ENCODE measurements at places on chromosomes 5 and 9.

- no peak for DNase-seq
These were observed 16.3 kb downstream of the ADAM19 start for GRCh38 chr5:157559301-157559700.

DNA sequence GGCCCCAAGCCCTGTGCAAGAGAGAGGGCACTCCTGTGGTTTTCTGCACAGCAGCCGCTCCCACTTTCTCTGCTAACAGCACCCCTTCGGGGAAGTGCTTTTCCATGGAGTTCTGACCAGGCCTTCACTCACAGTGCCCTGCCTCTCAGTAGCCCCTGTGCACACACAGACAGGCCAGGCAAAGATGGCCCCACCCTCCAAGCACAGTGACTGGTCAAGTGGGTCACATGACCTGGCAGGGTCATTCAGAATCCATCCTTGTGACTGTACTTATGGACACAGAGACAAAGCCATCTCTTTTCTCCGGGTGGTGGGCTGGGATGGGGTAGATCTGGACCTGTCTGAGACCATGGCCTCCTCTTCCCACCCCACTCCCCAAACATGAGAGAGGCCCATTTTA, 82.5 kb downstream of the PSD2 start:
- no peak for DNase-seq

DNA sequence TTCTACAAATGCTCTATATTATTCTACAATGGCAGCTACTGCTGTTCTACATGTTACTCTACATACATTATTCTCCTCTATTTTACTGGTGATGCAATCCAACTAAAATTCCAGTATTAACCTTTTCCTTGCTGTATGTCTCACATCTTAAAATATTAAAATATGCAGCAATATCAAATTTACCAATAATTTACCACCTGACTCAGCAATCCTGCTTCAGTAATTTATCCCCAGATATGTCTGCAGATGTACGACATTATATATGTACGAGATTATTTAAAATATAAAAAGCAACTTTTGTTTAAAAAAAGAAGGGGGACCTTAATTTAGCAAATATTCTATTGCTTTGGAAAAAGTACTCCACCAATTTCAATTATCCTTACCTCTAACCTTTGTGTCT, 11.6 kb downstream of the KIF3A start:
- DNase-seq: no peak

- no peak for DNase-seq
These were observed 109.5 kb downstream of the TENT4A start for GRCh38 chr5:6822556-6823343.

GRCh38 chr5:56934325-56934724, 17.6 kb downstream of the MIER3 start:
- DNase-seq: no peak

- DNase-seq: no peak
These were observed 25.2 kb downstream of the CCL28 start for GRCh38 chr5:43386960-43387362.

DNA sequence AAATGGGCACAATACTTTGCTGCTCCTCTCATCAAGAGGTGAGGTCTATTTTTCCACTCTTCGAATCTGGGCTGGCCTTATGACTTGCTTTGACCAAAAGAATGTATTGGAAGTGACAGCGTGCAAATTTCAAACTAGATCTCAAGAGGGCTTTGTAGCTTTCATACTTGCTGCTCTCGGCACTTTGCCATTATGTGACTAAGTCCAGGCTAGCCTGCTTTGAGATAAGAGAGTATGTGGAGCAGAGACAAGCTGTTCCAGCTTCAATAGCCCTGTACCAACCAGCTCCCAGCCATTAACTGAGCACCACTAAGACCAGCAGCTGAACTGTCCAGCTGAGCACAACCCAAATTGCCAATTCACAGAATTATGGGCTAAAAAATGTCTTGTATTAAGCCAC, 124.6 kb downstream of the ACER2 start:
- DNase-seq: no peak

GRCh38 chr5:171736976-171737891, 48.4 kb upstream of the SMIM23 start:
- no peak for DNase-seq

- DNase-seq: no peak
These were observed 96.7 kb upstream of the FER start for GRCh38 chr5:108650997-108651396.

GRCh38 chr5:72282878-72283277, 37.2 kb downstream of the MRPS27 start:
- DNase-seq: no peak

- no peak for DNase-seq
These were observed 63.3 kb downstream of the PLPP1 start for GRCh38 chr5:55471468-55471867.

DNA sequence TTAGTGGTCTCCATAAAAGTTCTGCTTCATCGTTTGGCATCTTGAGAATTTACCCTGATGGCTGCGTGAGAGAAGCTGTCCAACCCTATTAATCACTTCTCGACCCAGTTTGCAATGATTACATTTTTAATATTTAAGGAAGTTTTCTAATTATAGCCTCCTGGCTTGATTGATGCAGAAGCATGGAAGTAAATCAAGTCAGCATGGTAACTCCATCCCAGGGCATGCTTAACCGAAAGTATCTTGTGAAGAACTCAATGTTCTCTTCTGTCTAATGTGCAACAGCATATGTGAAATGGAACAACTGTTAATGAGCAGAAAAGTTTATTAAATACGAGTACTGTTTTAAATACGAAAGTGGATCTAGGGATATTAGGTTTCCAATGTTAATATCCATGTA, 278.9 kb upstream of the CD180 start:
- DNase-seq: no peak

GRCh38 chr5:163105456-163105855, 331.9 kb upstream of the CCNG1 start:
- no peak for DNase-seq

GRCh38 chr5:96790961-96791504, 16.7 kb downstream of the ERAP1 start:
- no peak for DNase-seq

- DNase-seq: no peak
These were observed 161.0 kb upstream of the SLC28A3 start for GRCh38 chr9:84501587-84501986.

DNA sequence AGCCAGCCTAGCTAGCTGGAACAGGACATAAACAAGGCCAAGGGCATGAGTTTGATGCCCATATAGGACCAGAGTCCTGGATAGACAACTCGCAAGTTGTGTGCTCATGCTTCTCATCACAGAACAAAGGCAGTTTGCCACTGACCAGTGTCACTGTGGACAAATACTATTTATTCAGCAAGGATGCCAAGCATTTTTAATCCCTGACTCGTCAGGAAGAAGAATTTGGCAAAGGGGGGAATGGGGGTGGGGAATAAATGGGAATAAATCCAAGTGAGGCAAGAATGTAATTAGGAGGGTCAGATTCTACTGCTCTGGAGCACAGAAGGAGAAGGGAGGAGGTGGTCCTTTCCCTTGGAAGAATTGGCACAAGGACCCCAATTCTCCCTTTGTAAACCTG, 46.8 kb upstream of the ANKRD55 start:
- no peak for DNase-seq

DNA sequence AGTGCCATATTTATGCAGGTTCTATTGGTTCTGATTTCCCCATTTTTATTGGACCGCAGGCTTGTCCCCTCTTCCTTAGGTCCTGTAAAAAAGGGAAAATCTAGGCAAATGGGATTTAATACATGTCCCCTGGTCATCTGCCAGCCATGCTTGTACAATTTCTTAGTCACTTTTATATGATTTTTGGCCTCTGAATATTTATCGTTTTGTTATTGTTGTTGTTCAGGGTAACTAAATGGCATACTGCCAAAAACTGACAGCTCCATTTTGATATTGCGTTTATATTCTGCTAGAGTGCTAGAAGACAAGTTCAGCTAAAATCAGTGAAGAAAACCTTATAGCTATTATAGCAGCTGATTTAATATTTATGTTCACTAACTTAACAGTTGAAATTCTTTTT, 770.2 kb upstream of the FAM174A start:
- no peak for DNase-seq

DNA sequence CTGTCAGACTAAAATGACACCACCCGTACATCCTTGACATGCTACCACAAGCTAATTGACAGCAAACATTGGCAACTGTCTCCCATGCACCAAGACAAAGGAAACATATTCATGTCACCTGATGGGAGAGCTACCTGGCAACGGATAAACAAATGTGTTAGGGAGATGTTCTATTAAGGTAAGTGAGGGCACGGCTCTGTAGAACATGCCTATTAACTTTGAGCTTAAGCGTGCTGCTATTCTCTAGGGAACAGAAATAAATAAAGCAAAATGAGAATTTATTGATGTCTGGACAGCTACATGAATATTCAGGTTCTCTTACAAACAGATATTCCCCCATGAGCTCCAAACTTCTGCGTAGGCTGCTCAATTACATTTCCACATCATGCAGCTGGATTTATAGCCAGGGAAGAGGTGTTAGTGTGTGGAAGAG, 361.4 kb upstream of the RFX3 start:
- DNase-seq: no peak

DNA sequence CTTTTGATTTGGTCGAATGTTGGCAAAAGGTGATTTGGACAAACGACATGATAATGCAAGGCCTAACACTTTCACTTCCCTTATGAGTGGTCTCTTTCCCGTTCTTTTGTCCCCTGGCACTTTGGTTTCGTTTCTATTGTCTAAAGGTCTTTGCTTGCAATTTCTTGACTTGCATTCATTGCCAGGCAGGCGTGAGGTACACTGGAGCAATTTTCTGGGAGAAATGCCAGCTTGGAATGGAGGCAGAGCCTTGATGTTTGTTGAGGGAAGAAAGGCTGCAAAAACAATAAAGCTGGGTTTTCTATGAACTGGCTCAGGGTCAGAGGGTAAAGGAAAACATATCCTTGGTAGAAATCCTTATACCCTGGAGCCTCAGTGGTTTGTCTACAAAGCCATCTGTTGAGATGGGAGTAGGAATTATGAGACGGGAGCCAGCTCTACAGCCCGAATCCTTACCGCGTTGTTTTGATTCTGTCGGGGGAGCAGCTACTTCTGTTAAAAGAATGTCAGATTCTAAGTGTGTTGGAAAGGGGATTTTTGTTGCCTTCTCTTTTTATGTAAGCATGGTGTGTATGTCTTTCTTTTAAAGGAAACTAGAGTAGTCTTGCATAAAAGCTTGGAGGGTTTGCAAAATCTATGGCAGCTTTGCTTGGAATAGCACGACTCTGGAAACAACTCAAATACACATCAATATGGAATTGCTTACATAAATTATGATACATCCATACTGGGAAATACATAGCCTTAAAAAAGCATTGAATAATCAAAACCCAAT, 158.9 kb downstream of the RMI1 start:
- DNase-seq: no peak

DNA sequence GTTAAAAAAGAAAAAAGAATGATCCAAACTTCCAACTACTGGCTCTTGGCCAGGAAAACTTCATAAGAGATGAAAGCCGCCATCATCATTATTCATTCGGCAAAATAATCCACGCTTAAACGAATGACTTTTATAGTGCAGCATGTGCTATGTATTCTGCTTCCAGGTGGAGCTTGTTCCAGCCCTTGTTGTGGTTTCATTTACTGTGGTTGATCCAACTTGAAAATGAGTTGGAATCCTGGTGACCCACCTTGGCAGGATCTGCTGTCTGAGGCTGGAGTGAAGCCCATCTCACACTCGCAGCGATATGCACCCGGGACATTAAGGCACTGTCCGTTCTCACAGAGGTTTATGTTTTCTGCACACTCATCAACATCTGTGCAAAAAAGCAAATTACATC, 209.6 kb downstream of the FBN2 start:
- no peak for DNase-seq

DNA sequence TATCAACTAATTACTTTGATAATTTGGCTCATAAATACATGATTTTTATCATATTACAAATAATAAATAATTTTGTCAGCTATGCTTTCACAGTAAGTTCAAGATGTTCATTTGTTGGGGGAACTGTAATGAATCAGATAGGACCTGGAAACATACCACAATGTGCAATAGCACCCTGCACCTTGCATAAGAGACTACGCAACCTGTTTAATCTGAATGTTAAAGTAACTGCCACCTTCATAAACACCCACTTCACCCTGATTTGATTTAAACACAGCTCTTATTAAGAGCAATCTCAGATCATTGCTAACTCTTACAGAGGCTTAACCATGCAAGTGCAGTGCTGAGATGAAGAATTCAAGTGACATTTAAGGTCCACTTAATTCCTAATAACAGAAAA, 69.1 kb upstream of the GABRA1 start:
- no peak for DNase-seq

DNA sequence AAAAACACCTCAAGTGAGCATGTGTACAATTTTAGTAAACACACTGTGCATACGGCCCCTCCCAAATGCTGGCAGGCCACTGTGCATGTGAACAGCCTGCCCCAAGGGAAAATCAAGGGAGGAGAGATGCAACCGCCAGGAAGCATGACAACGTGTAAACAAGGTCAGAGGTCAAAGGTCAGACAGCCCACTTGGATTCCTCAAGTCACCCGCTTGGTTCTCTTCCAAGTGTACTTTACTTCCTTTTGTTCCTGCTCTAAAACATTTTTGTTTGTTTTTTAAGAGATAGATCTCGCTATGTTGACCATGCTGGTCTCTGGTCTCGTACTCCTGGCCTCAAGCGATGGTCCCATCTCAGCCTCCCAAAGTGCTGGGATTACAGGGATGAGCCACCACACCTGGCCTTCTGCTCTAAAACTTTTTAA, 126.7 kb upstream of the SHB start:
- no peak for DNase-seq

- DNase-seq: no peak
These were observed 97.4 kb upstream of the IFNK start for GRCh38 chr9:27426511-27427271.

- DNase-seq: no peak
These were observed 17.5 kb downstream of the ABO start for GRCh38 chr9:133257465-133257956.

- DNase-seq: no peak
These were observed 5.0 kb downstream of the GBA2 start for GRCh38 chr9:35743880-35744518.

GRCh38 chr5:33501899-33502298, 61.1 kb downstream of the TARS1 start:
- DNase-seq: no peak

GRCh38 chr5:175784230-175784629, 87.1 kb upstream of the CPLX2 start:
- DNase-seq: no peak

- peak; percentile 22 for DNase-seq
These were observed 1.7 kb upstream of the ZSWIM6 start for GRCh38 chr5:61330341-61330844.

GRCh38 chr5:141778683-141779082, 96.7 kb upstream of the ARAP3 start:
- DNase-seq: no peak

- DNase-seq: no peak
These were observed 3.4 kb downstream of the NTMT1 start for GRCh38 chr9:129629251-129629820.
